ENCODE measurements at places on chromosomes 16 and 17.

- no peak for DNase-seq
Observed at GRCh38 chr16:75226550-75227360, 8.0 kb downstream of the CTRB1 start.

DNA sequence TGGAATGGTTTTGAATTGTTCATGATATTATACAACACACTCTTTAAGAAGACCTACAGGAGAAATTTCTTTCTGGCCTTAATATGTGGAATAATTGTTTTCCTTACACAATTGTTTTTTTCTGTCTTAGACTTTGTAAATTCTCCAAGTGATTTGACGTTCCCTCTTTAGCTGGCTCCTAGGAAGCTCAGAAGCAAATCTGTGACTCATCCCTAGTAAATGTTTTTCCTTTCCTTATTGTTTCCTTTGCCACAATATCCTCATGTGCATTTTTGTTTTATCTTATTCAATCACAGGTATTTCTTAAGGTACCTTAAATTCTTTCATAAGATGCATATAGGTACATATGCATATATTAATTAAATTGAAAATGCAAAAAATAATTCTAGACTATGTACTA lies 13.5 kb downstream of the KIAA0753 start:
- no peak for DNase-seq

- no peak for DNase-seq
Observed at GRCh38 chr16:23316634-23317265, 14.6 kb downstream of the SCNN1B start.

GRCh38 chr16:29806099-29806579 lies at the start of gene MAZ:
Gene MAZ (plus strand): TSS chr16:29806529. CDS start chr16:29806702, 173 bp downstream.
- peak; percentile 99 for DNase-seq

DNA sequence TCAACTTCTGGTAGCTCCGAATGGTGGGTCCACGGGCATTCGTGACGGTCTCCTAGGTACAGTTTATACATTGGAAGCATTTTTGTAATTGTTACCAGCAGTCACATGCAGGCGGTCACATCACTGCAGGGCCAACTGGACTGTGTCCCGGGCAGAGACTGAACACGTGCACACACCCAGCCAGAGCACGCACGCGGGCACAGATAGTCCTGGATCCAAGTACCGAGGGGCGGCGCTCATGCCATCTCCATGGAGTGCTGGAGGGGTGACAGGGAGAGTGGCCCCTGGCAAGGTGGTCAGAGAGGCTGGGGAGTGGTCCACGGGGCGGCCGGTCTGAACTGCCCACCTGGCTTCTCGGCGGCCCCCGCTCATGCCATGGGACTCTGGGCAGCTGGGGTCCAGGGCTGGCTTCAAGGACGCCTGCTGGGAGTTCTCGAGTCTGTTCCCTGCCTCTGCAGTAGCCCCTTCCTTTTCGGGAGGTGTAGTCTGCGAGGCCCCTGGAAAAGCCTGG lies 34.2 kb downstream of the BAIAP2 start:
- DNase-seq = no peak

- DNase-seq = no peak
Observed at GRCh38 chr17:57720386-57721035, 24.6 kb downstream of the CCDC182 start.

DNA sequence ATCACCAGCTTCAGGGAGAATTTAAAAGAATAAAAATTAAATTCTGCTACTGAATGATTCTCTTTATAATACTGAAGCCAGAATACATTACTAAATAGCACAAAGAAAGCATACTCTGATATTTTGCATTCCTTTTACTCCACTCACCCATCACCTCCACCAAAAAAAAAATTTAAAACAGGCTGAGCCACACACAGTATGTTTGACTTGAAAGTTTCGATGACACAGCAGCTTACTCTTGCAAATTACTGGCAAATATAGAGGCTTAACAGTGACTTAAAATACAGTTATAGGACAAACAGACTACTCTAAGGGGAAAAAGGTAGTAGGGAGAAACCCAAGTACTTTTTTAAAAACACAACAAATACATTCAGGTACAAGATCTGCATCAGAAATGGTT lies 39.2 kb downstream of the GPATCH8 start:
- DNase-seq = no peak

- DNase-seq = no peak
Observed at GRCh38 chr16:85256190-85256739, 144.0 kb upstream of the CIBAR2 start.

- DNase-seq = no peak
Observed at GRCh38 chr17:74424657-74425056, 7.2 kb upstream of the GPRC5C start.

DNA sequence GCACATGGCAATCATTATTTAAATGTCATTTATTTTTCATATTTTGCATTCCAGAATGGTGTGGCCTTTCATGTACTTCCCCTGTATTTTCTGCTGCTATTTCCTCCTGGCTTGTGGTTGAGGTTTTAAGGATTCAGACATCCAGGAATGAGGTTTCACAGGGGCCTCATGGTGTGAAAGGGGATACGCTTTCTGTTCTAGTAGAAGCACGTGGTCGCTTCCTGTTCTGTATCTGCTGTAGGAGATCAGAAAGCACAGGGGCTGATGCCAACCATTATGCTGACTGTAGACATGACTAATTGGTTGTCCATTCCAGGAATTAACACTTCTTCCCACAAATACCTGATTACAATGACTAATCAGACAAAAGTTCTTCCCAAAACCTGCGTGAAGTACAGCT lies 405.9 kb downstream of the SHISA9 start:
- no peak for DNase-seq

DNA sequence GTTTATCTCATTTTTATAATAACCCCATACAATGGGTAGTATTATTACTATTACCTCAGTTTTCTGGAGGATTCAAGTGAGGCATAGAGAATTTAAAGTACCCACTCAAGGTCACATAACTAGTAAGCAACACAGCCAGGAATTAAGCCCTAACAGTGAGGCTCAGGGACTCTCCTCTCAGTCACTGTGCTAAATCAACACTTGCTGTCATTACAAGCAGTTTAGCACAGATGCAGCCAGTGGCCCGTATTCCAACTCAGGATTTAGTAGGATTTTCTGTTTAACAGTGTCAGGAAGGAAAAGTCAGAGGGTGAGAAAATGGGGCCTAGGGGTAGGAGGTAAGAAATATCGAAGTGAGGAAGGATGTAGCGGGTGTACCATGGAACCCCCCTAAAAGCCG lies 536.9 kb downstream of the TMEM114 start:
- DNase-seq = no peak

DNA sequence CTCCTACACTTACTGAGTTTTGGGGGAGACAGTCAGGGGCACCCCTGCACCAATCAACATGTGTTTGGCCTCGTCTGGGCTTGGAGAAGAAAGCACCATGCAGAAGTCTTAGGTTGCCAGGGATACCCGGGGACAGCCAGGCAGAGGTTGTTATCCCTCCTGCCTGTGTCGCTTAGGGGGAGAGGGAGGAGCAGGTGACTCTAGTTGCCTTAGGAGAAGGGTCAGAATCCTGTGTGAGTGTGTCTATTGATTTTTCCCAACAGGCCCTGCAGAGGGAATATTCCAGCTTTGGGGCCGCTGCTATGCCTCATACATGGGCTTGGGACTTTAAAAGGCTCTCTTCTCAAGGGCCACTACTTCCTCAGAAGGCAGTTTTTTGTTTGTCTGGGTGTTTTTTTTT lies 89.1 kb downstream of the RGS9 start:
- DNase-seq = no peak

GRCh38 chr16:68357521-68357922 lies 46.7 kb downstream of the PRMT7 start:
- no peak for DNase-seq

DNA sequence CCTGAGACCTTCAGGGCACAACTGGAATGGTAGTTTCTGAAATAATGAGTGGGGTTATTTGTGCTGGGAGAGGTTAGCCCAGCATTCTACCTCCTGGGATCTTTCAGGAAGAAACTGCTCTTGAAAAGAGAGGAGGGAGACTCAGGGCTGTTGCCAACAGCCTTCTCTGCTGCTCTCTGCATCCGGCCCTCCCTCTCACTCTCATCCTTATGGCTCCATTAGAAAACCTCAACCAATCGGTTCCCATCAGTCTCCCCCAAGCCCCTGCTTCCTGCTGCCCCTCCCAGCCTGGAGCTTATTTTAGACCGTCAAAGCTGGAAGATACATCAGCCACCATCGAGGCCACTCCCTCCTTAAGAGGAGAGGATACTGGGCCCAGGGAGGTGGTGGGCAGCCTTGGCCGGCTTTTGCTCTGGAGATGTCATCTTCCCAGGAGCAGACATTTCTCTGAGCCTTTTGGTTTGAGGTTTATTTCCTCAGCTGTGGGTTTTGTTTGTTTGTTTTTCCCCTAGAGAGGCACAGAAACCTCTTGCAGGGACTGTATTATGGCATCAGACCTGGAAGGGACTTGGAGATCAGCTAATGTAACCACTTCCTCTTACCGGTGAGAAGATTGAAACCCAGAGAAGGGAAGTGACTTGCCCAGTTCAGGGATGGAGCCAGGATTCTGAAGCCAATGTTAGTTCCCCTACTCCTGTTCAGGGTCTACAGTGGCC lies 2.7 kb downstream of the MPRIP start:
- peak; percentile 62 for DNase-seq

DNA sequence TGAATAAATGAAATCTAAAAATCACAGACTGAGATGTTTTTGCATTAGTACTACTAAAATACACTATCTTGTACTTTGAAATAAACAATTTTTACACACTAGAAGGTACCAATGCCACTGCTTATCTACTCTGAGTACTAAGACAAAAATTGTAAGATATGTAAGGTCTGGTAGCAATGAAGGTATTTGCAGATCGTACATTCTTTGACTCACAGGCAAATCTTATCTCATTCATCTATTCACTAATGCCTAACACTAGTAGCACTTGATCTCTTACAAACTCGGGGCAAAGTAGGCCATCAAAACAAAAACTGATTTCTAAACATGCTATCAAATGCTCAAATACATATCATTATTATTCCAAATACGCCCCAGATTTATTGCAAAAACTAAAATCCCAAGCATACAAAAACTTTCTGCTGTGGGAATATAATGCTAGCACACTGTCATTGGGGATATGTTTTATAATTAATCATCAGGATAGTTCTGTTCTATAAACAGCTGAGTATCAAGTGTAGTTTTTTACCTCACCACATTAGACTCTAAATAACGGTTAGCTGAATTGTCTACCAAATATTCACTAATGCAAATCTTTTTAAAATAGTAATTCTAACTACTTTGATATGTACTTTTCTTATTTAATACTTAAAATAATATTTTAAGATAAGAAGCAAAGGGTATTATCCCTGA lies 68.0 kb downstream of the MED13 start:
- no peak for DNase-seq

DNA sequence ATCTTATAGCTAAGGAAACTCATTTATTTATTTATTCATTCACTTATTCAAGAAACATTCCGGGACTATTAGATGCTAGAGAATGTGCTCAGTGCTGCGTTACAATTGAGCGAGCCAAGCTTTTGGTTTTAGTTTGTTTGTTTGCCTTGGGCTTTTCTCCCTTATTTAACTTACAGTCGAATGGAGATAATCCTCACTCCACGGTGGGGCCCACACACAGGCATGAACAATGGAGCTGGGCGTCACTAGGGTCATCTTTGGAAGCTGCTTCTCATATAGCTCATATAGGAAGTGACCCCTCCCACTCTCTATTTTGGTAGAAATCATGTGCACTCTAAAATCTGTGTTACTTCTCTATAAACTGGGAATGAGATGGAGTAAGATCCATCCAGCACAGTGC lies 210.0 kb downstream of the TMEM114 start:
- DNase-seq = no peak

DNA sequence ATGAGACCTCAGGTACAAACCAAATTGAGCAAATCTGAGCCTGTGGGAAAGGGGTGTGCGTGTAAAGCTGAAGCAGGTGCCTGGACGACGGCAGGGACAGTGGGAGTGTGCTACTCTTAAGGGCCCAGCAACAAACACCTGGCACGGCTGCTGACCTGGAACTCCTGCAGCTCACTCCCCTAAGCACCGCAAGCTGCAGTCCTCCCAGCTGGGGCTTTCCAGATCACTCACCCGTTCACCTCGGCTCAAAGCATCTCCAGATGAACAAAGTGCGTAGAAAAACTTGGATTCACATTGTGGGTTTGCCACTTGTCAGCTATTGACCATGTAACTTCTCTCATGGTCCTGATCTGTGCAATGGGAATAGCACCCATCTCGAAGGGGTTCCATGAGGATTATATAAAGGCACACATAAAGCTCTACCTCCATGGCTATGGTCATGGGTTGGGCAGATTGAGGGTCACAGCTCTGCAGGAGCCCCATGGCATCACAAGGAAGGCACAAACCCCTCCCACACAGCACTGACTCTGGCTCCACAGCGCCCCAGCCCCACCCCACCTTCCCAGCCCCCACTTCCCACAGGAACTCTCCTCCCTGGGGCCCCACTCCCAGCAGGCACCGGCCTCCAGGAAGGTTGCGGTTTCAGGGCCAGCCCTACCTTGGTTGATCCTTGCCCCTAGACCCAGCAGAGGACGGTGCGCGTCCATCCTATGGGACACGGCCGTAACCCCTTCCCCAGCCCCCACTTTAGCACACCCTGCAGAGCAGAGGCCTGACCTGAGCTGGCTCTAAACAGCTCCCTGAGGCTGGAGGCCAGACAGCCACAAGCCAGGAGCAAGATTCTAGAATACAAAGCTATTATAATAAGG lies 21.9 kb downstream of the ST3GAL2 start:
- no peak for DNase-seq

DNA sequence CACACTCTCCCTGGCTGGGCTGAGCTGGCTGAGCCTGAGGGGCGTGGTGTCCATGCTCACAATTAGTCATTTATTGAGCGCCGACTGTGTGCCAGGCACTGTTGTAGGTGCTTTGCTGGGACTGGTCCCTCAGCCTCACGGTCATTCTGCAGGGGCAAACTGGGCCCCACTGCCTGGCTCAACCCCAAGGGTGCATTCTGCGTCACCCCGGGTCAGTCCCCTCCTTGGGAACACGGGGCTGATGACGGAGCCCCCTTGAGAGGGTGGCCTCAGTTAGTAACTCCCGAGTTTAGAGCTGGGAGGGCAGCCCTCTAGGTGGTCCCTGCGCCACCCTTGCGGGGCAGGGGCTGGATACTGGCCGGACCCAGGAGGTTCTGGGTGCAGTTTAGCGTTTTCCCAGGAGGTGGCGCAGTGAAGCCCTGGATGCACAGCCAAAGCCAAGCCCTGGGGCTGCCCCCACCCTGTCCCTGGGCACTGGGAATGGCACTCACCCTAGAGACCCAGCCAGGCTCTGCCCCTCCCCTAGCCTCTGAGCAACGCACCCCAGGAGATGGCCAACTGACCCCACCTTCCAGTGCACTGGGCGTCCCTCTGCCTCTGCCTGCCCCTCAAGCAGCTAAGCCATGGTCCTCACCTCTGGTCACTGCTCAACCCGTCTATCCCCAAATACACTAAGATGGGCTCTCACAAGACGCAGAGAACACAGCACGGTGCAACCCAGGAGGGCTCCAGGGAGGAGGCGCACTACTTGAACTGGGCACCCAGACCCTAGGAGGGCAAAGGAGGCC lies 243.2 kb upstream of the GSE1 start:
- DNase-seq = peak; percentile 56

DNA sequence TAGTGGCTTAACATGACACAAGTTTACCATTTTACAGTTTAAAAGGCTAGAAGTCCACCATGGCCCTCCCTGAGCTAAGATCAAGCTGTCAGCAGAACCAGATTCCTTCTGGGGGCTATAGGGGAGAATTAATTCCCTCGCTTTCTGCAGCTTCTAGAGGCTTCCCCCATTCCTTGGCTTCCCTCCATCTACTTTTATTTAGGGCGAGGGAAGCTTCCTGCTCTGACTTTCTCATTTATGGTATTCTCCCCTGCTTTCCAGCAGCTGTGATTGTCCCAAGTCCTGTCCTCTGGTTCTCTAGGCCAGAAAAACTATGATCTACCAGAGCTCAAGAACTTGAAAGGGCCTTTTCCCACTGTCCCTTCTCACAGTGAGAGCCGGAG lies 4.3 kb downstream of the CETP start:
- no peak for DNase-seq

GRCh38 chr16:19583665-19584300 lies 28.3 kb downstream of the VPS35L start:
- DNase-seq = peak; percentile 67

All from NCI-H69 (cell line).